Bladder microvascular endothelial cell (primary cell): ENCODE measurements at places on chromosomes 2 and 18. TPM values are rescaled to one million over a fixed set of nuclear protein-coding genes. Genes with fewer than 3 reads are reported as not detected.

The HOXD8 gene
- 12.6 and 13.1 TPM in 2 replicates for total RNA-seq

The ZAP70 gene
- total RNA-seq, result under 0.01 and 0.16 TPM in 2 replicates

The TLX2 gene
- not detected in 2 replicates for total RNA-seq

The SH2D6 gene
- 0.16 and 0.19 TPM in 2 replicates for total RNA-seq

The PDE11A gene
- under 0.01 TPM in 2 replicates for total RNA-seq

The FNDC4 gene
- 11.6 and 14.6 TPM in 2 replicates for total RNA-seq

The CPLX4 gene
- total RNA-seq, result not detected in 2 replicates

The AQP12B gene
- total RNA-seq, result not detected in 2 replicates

The MOCOS gene
- 0.19 and 0.32 TPM in 2 replicates for total RNA-seq

The EFEMP1 gene
- total RNA-seq, result 1,267 and 12,559 TPM in 2 replicates

The FBXO41 gene
- 0.16 and 0.19 TPM in 2 replicates for total RNA-seq

The CEP68 gene
- total RNA-seq, result 24.8 and 35.6 TPM in 2 replicates

The ELMOD3 gene
- total RNA-seq, result 9.7 and 16.4 TPM in 2 replicates

The MYCN gene
- 5.0 and 6.2 TPM in 2 replicates for total RNA-seq

The HOXD10 gene
- 0.49 and 3.3 TPM in 2 replicates for total RNA-seq

The DSEL gene
- total RNA-seq, result 2.6 and 11.9 TPM in 2 replicates

The CNGA3 gene
- total RNA-seq, result not detected in 2 replicates
